Nephron progenitor cell (in vitro differentiated cells): ENCODE measurements at places on chromosomes 12 and 14.

- DNase-seq = no peak
Observed at GRCh38 chr12:68750506-68750905, 4.5 kb downstream of the SLC35E3 start.

DNA sequence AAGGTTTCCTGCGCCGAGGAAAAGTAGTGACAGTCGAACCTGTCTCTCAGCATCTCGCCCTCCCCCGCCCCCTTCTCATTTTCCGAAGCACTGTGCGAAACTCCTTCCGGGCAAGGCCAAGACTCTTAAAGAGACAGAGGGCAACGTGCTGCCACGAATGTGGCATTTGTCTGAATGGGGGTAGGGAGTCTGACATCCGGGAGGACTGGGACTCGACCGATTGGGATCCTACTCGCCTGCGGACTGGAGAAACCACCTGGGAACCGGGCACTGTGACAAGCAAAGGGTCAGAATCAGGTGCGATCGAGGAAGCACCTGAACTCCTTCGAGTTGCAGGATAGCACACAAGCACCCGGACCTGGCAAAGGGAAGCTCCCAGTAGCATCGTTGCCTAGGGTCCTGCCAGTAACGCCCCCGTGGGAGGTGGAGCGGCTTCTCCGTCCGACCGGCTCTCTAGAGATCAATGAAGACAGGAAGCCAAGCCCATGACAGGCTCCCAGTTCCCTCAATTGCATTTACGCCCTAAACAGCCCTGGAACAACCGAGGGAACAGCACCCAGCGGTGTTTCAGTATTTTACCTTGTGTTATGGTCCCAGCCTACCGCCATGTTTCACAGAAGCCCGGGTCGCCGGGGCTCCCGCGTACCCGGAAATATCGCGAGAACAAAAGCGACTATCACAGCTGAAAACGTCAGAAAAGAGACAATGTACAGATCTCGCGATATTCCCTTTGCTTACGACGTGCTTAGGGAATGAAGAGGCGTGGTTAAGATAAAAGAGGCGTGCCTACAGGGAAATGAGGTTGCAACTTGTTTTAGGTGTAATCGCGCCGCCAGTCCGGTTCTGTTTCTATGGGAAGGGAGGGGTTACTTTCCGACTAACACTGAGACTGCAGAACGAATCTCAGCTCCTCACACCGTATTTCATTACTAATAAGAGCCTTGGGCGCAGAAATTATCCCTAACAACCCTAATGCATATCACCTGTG, at the start of gene ERGIC2:
ERGIC2 (minus strand) TSS at position 637 of the 988 bp plus-strand sequence. CDS start 9,539 bp downstream, outside the sequence.
- peak; percentile 86 for DNase-seq

- DNase-seq = no peak
Observed at GRCh38 chr12:22246217-22246846, 88.2 kb downstream of the ST8SIA1 start.

GRCh38 chr14:46057799-46058198, 593.8 kb downstream of the RPL10L start:
- DNase-seq = no peak

DNA sequence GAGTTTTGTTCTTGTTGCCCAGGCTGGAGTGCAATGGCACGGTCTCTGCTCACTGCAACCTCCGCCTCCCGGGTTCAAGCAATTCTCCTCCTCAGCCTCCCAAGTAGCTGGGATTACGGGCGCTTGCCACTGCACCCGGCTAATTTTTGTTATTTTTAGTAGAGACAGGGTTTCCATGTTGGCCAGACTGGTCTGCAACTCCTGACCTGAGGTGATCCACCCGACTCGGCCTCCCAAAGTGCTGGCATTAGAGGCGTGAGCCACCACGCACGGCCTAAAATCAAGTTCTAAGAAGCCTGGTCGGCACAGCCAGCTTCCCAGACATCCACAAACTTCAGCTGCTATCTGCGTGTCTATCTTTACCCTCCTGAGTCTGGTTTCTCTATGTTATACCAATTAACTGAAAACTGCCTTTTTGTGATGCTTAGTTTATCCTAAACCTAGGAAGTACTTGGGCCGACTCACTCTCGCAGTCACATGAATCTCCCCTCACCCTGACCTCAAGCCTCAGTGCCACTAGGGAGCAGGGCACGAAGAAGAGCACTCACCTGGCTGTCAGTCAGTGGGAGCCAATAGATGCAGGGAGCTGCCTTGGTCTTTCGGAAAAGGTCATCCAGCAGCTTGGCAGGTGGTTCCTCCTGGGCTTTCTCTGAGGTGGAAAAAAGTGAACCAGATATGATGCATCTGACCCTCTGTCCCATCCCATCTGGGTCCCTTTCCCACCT, 3.4 kb upstream of the CDH24 start:
- DNase-seq = no peak

DNA sequence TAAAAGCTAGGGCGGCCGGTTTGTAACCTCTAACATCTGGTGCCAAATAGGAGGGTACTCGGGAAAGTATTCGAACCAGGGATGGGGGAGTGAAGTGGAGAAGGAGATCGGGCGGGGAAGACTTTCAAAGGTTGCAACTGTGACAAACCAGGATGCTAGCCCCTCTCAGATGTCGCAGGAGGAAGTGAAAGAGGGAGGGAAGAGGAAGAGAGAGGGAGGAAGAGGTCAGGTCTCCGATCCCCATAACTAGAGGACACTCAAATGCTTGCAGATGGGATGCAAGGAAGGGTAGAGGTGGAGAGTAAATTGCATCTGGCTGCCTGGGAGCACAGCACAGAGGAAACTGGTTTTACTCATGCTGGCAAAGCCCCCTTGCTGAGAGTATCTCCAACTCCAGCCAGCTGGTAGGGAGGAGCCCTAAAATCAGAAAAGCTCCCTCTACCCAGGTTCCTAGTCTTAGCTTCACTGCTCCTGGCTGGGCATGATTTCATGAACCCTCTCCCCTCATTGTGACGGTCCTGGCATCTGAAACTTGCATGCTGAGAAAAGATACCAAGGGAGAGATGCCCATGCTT, 696.7 kb upstream of the TBX3 start:
- DNase-seq = no peak

- no peak for DNase-seq
Observed at GRCh38 chr14:97267509-97267908, 470.3 kb downstream of the VRK1 start.

DNA sequence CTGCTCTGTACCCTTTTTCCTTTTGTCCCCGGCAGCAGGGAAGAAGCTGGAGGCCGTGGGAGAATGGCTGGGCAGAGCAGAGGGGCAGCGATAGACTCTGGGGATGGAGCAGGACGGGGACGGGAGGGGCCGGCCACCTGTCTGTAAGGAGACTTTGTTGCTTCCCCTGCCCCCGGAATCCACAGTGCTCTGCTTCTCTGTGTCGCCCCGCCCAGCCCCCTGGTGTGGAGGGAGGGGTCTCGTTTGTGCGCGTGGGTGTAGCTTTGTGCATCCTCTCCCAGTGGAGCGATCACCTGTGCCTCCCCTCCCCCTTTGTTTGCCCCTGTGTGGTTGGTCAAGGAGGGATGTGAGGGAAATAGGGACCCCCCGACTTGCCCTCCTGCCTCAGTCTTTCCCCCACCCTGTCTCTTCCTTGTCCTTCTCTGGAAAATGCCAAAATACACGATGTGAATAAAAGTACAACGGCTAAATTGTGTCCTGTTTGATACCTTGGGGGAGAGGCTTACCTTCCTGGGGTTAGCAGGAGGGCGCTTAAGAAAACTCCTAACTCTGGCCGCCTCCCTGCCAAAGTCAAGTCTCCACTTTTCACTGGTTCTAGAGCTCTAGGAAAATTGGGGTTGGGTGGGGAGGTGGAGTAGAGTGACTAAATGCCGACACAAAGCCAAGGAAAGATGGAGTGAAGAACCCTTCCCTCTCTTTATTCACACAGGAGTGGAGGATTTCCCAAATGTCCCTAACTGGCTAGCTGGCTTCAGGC, 990 bp upstream of the TPI1 start:
- peak; percentile 43 for DNase-seq

- DNase-seq = no peak
Observed at GRCh38 chr14:24847568-24848095, 202.3 kb downstream of the STXBP6 start.

DNA sequence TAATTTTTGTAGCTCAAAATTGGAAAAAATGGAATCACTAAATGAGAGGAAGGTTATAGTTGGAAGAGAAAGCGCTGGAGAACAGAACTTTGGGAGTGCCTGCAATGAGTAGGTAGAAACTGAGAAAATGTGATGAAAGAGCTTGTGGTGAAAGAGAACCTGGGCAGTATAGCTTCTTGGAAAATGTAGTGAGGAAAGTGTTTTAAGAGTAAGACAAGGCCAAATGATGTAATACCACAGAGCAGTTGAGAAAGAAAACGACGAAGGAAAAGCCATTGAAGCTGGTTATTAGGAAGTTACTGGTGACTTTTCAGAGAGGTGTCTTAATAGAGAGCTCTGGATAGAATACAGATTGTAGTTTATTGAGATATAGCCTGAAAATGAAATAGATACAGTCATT, 255.3 kb downstream of the AEBP2 start:
- DNase-seq = no peak

GRCh38 chr12:5488626-5488955, 56.7 kb downstream of the NTF3 start:
- no peak for DNase-seq

DNA sequence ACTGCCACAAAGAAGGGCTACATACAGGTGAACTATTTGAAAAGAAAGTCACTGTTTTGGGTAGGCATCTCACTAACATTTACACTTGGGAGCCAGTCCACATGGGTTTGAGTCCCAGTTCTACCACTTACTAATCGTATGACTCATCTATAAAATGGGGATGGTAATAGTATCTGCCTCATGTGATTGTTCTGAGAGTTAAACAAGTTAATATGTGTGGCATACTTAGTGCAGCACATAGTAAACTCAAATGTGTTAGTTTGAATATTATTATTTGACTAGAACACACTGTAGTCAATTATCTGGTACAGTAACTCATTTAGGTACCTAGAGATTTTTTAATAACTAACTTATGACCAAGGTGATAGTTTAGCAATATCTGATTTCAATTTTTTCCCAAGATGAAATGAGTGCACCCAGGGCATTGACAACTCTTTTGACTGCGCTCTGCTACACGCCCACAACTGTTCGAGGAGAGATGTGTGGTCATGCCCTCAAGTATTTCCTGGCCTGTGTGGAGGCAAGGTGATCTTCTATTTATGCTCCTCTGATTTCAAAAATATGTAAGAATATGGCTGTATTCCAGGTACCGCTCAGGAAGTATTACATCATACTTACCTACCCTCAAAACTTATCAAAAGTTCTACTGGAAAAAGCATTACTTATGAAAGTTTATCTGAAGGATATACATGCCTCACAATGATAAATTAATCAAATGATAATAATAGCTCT, 210.6 kb upstream of the EGLN3 start:
- DNase-seq = no peak

- peak; percentile 35 for DNase-seq
Observed at GRCh38 chr12:10190558-10191388, 11.9 kb downstream of the TMEM52B start.

DNA sequence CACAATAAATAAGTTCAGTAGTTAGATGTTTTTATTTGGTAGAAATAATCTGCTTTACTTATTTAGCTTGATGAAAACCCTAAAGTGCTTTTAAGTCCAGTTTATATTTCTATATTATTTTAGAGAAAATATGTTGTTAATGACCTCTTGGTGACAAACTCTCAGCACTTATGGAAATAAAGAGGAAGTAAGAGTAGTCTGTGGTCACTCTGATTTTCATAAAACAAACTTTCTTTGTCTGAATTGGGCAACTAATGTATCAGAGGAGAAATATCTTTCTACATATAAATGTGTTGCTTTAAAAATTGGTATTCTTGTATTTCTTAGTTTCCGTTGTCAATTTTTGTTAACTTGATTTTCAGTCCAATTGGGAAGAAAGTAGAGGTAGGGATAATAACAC, 878.9 kb upstream of the SEL1L start:
- no peak for DNase-seq

DNA sequence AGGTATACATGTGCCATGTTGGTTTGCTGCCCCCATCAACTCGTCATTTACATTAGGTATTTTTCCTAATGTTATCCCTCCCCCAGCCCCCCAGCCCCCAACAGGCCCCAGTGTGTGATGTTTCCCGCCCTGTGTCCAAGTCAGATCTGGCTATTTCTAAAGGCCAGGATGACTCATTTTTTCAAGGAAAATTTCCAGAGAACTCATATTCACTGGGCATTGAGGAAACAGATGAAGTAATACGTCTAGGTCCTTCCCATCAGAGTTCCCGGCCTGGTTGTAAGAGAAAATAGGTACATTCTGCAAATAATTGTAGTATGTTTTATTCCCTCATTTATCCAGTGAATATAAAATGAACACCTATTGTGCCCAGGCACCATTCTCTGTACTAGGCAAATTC, 345.2 kb downstream of the BCL11B start:
- no peak for DNase-seq

DNA sequence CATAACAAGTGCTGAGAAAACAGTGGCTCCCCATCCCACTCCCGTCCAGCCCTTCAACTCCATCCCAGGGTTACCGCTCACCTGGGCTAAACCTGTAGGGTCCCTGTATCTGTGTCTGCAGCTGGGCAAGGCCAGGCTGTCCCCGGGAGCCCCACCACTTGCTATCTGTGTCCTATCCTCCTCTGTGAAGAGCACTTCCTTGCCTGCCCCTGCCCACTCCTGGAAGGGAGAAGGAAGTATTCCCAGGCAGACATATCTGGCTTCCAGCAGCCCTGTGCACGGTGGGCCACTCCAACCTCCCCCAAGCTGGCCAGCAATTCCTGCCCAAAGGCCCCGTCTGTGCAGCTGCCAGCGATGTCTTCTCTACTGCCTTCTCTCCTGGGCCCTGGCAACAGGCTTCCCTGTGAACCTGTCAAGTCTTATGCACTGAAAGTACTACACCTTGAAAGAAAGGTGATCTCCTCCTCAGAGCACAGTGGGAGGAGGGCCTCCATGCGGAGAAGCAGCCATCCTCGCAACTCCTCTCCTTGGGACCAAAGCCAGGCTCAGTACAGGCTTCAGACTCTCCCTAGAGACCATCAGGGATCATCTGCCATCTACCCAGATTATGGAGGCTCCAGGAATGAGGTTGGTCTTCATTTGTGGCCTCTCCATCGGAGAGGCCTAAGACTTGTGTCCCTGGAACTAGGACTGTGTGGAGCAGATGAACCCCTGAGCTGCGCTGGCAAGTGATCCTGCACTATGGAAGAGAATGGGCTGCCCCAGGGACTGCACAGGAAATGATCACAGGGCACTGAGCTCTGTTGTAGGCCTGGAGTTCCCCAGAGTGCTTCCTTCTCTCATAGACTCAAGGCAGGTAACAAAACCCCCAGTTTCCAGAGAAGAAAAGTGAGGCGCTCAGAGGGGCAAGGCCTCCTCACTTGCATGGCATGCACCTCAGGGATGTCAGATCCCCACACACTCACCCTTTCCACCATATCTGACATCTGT, 663.6 kb downstream of the BCL11B start:
- DNase-seq = no peak
